GM23338 (cell line): ENCODE measurements at places on chromosomes 7 and 10. TPM values are rescaled to one million over a fixed set of nuclear protein-coding genes. Genes with fewer than 3 reads are reported as not detected.

DNA sequence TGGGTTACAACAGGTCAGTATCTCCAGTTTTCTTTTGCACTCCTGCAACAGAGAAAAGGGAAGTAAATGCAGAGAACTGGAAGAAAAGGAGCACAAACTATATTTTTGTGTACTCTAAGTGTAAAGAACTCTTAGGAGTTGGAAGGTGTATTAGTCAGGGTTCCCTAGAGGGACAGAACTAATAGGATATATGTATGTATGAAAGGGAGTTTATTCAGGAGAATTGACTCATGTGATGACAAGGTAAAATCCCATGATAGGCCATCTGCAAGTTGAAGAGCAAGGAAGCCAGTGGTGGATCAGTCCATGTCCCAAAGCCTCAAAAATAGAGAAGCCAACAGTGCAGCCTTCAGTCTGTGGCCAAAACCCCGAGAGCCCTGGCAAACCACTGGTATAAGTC is 22.6 kb upstream of the RAB18 start:
- no peaks in the 10 kb centered on the region for H3K36me3 ChIP-seq
- DNase-seq, result no peak
- no peaks in the 10 kb centered on the region for H3K27me3 ChIP-seq
- H3K4me3 ChIP-seq, result no peak overlapping the region

DNA sequence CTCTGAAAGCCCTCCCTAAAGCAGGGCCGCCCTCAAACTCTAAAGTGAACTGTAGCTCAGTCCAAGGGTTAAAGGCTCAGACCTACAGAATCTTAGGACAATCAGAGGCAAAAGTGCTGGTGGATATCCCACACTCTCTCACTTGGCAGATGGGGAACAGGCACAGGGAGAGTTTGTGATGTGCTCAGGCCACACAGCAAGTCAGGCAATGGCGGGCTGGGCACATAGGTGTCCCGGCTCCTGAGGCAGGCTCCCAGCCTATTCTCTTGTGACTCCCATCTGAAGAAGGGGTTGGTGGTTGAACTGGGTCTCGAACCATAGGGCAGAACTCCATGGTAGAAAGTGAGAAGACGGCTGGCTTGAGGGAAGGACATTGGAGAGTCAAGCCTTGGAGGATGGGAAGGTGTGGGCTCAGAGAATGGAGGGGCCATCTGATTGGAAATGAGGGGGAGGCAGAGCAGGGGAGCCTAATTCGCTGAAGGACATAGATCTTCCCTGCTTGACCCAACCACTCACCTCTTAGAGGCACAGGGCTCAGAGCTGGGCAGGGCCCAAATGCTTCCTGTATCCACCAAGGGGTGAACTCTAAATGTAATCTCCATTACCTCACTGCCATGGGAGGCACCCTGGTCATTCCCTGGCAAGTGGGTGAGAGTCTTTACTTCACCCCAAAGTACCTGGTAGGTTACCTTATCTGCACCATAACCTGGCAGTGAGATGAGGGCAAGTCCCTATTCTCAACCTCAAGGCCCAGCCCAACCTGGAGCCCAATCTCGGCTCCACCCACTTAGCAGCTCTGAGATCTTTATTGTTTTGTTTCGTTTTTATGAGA is 4.9 kb upstream of the ZMIZ1 start:
- H3K4me1 ChIP-seq, result peaks cover 9% of the 10 kb centered on the region
- peaks cover 8% of the 10 kb centered on the region for H3K27me3 ChIP-seq
- no peak for DNase-seq
- H3K4me3 ChIP-seq, result no peak overlapping the region

CNPY4 gene
- total RNA-seq, result 11.3 and 12.0 TPM in 2 replicates

GRCh38 chr10:24405635-24406034 is 196.7 kb downstream of the KIAA1217 start:
- H3K4me1 ChIP-seq, result no peaks in the 10 kb centered on the region
- H3K27ac ChIP-seq, result no peak overlapping the region
- no peak overlapping the region for H3K4me3 ChIP-seq
- no peak for DNase-seq
- H3K36me3 ChIP-seq, result no peaks in the 10 kb centered on the region

DNA sequence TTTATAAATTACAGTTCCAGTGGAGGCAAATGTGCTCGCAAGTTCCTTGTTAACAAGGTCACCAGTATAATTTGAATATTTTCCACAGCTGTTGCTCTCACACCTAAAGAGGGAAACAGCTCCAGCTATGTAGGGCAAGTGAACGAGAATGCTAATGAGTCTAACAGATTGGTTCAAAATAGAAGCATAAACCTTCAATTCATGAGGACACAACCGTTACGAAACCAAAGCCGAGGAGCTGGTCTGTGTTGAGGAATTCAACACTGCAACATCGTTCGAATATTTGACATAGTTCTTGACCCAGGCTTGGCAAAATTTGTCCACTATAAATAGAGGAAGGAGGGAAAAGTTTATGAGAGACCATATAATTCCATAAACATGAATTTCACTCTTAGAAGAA is 161.3 kb downstream of the KLF6 start:
- no peak overlapping the region for H3K4me3 ChIP-seq
- no peaks in the 10 kb centered on the region for H3K27me3 ChIP-seq
- H3K36me3 ChIP-seq, result no peaks in the 10 kb centered on the region
- peak overlapping the region; percentile 70 for H3K27ac ChIP-seq

GRID2IP gene
- 1.5 TPM in 2 replicates for total RNA-seq

DNA sequence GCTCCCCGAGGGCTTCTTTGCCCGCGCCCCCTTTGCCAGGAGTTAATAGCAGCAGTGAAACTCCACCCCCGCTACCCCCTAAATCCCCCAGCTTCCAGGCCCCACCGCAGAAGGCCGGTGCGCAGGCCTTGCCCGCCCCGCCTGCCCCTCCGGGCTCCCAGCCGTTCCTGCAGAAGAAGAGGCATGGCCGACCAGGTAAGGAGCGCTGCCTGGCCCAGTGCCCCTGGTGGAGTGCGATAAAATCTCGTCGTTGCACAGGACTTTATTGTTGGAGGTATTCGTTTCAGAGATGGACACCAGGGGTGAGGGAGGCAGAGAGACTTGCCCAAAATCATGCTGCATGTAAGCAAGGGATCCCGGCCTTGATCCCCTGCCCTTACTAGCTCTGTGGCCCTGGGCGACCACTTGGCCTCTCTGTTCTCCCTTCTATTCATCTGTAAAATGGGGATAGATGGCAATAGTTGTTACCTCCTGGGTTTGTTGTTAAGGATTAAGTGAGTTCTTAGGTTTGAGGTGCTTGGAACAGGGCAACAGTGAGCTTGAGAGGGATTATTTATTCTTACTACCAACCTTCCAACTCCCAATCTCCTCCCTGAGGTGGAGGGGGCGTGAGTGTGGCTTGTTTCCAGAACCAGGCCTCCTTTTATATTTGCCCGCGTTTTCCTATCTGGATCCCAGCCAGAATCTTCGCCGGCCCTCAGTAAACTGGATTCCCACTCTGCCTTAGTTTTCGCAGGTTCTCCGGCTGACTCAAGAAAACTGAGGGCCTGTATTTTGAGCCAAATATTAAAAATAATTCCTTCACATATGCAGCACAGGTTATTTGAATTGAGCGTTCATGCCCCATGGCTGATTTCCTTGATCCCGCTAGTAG is 78.3 kb downstream of the WIPF3 start:
- H3K27me3 ChIP-seq, result no peaks in the 10 kb centered on the region
- peak; percentile 84 for DNase-seq
- H3K36me3 ChIP-seq, result peaks cover 5% of the 10 kb centered on the region; the same call in 1 of the 2 replicates
- H3K4me1 ChIP-seq, result peaks cover 24% of the 10 kb centered on the region

DNA sequence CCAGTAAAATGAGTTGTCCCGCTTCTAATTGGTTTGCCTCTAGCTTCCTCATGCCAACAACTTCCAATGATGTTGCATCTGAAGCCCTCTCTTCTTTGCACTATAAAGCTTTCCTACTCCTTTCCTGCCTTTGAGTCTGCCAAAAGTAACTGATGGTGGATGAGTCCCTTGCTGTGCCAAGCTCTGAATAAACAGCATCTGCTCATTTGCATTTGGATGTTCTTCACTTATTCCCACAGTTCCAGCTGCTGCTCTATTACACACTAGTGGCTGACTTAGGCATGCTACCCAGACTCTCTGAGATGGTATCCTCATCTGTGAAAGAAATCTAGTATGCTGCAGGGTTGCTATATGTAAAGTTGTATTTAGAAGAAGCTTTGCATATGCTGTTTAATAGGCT is 24.9 kb downstream of the SFR1 start:
- peaks cover 13% of the 10 kb centered on the region for H3K4me1 ChIP-seq
- no peak overlapping the region for H3K4me3 ChIP-seq
- no peak overlapping the region for H3K27ac ChIP-seq
- H3K27me3 ChIP-seq, result no peaks in the 10 kb centered on the region
- DNase-seq, result peak; percentile 28

DNA sequence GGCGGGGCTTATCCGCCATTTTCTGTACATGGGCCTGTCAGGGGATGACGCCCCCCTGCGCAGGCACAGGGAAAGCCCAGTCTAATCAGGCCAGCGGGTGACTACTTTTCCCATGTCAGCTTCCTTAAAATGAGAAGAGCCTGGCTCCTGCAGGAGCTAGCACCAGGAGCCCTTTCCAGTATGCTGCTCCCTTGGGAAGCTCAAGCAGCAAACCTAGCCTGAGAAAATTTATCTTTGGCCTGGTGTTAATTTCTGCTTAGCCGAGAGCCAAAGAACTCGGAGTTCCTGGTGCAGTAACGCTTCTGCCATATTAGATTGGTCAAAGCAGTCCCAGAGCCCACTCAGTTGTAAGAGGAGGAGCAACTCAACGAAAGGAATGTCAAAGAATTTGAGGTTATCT is 239.0 kb upstream of the PHYHIPL start:
- H3K4me3 ChIP-seq, result no peak overlapping the region
- no peak overlapping the region for H3K27ac ChIP-seq
- no peaks in the 10 kb centered on the region for H3K27me3 ChIP-seq

GIMAP5 gene
- not detected in 2 replicates for total RNA-seq

DNA sequence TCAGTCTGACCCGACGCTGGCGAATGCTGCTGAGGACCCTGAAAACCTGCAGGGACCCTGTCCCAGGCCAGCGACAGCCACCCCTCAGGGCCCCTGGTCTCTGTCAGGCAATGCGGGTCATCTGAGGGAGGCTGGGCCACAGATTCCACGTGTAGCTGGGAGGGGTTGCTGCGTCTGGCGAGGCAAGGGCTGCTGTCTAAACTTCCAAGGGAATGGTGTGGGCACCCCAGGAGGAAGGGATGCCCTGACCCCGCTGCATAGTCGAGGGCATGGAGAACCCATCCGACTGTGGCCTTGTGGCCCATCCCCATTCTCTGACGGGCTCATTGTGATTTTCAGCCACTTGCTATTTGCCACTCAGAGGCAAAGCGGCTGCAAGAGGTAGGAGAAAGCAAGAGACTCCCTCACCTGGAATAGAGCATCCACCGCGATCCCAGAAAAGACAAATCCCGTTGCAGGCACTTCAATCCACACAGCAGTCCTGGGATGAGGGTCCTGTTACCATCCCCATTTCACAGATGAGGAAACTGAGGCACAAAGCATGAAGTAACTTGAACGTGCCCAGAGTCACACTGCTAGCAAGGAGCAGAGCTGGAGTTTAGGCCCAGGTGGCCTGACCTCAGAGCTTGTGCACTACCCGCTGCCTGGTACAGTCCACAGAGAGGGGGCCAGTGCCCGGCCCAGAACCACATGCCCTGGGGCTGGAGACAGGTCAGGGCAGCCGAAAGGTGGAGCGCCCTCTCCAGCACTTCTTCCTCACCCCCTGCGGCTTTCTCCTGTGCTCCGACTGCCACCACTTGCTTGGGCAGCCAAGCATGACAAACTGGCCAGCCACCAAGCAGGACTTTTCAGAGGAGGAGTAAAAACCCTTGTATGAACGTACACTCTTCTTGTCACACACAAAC is 163.8 kb upstream of the KLF14 start:
- no peak overlapping the region for H3K27ac ChIP-seq
- no peaks in the 10 kb centered on the region for H3K27me3 ChIP-seq
- no peak for DNase-seq

- DNase-seq, result no peak
- H3K27me3 ChIP-seq, result no peaks in the 10 kb centered on the region
- H3K4me3 ChIP-seq, result no peak overlapping the region
- H3K27ac ChIP-seq, result no peak overlapping the region
Observed at GRCh38 chr7:44470628-44471245, 19.7 kb downstream of the NUDCD3 start.

STEAP1 gene
- total RNA-seq, result 14.7 and 17.1 TPM in 2 replicates

- peaks cover 26% of the 10 kb centered on the region for H3K4me1 ChIP-seq
- DNase-seq, result peak; percentile 57
- no peak overlapping the region for H3K4me3 ChIP-seq
Observed at GRCh38 chr10:61592581-61592980, 70.1 kb upstream of the CABCOCO1 start.

- H3K4me3 ChIP-seq, result no peak overlapping the region
- no peaks in the 10 kb centered on the region for H3K36me3 ChIP-seq
- H3K27me3 ChIP-seq, result no peaks in the 10 kb centered on the region
- no peaks in the 10 kb centered on the region for H3K4me1 ChIP-seq
Observed at GRCh38 chr7:40120020-40120419, 14.4 kb downstream of the MPLKIP start.

DNA sequence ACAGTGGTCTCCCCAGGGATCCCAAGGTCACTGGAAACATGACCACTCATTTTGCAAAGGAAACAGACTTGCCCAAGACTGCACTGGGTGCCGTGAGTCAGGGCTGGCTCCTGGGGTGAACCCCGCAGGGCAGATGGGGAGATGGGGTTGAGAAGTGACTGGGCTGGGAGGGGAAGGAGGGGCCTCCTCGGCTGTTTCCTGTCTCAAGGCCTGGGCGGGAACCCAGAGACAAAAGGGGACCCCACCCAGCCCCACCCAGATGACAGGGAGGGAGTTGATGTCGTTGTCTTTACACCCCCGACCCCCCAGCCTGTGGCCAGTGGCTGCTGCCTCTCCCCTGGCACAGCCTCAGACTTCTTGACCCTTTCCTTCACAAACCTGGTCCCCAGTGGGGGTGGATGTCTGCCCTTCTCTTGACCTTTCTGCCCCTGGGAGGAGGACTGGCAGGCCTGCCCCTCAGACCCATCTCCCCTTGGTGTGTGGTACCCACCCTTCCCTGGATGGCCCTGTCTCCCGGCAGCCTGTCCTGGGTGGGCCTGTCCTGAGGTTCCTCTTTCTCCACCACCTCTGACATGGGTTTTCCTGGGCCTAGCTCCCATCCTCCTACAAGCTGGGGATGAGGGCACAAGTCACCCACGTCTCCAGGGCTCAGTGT is 1.4 kb downstream of the MYO1G start:
- H3K4me3 ChIP-seq, result no peak overlapping the region
- H3K4me1 ChIP-seq, result no peaks in the 10 kb centered on the region
- no peak overlapping the region for H3K27ac ChIP-seq
- H3K27me3 ChIP-seq, result no peaks in the 10 kb centered on the region
- 0 out of 2 replicates have a peak, but pooled peaks cover 6% of the 10 kb centered on the region for H3K36me3 ChIP-seq
- DNase-seq, result no peak

DNA sequence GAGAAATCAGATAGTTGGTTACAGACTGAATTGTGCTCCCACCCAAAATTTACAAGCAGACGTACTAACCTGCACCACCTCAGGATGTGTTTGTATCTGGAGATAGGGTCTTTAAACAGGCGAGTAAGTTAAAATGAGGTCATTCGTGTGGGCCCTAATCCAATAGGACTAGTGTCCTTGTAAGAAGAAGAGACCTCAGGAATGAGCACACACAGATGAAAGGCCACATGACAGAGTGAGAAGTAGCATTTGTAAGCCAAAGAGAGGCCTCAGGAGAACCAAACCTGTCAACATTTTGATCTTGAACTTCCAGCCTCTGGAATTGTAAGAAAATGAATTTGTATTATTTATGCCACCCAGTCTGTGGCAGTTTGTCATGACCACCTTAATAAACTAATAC is 149.5 kb upstream of the VWC2 start:
- no peaks in the 10 kb centered on the region for H3K4me1 ChIP-seq
- no peak for DNase-seq
- H3K4me3 ChIP-seq, result no peak overlapping the region
- H3K36me3 ChIP-seq, result no peaks in the 10 kb centered on the region
- H3K27ac ChIP-seq, result no peak overlapping the region

GRID1 gene
- 0.14 and 0.82 TPM in 2 replicates for total RNA-seq

- no peak overlapping the region for H3K27ac ChIP-seq
- H3K27me3 ChIP-seq, result no peaks in the 10 kb centered on the region
- no peak for DNase-seq
- H3K4me1 ChIP-seq, result no peaks in the 10 kb centered on the region
Observed at GRCh38 chr7:34192906-34193305, 287.6 kb downstream of the BMPER start.
